Caco-2 (cell line): ENCODE measurements at places on chromosomes 3 and 15. TPM values are rescaled to one million over a fixed set of nuclear protein-coding genes. Genes with fewer than 3 reads are reported as not detected.

The SPATA12 gene
- total RNA-seq = 0.16 TPM in 1 of 2 replicates, not detected in the other

The C3orf20 gene
- 0.09 and 0.19 TPM in 2 replicates for total RNA-seq

The FBXW12 gene
- total RNA-seq = 1.7 and 2.3 TPM in 2 replicates

The ACOX2 gene
- total RNA-seq = 9.1 and 9.5 TPM in 2 replicates
